GM06990 (cell line): ENCODE measurements at places on chromosomes 3 and 15.
A peak's percentile ranks its signal among the peaks of the same experiment; 100 is the strongest.

GRCh38 chr15:64361259-64361658 lies 5.3 kb upstream of the CSNK1G1 start:
- no peak for DNase-seq

DNA sequence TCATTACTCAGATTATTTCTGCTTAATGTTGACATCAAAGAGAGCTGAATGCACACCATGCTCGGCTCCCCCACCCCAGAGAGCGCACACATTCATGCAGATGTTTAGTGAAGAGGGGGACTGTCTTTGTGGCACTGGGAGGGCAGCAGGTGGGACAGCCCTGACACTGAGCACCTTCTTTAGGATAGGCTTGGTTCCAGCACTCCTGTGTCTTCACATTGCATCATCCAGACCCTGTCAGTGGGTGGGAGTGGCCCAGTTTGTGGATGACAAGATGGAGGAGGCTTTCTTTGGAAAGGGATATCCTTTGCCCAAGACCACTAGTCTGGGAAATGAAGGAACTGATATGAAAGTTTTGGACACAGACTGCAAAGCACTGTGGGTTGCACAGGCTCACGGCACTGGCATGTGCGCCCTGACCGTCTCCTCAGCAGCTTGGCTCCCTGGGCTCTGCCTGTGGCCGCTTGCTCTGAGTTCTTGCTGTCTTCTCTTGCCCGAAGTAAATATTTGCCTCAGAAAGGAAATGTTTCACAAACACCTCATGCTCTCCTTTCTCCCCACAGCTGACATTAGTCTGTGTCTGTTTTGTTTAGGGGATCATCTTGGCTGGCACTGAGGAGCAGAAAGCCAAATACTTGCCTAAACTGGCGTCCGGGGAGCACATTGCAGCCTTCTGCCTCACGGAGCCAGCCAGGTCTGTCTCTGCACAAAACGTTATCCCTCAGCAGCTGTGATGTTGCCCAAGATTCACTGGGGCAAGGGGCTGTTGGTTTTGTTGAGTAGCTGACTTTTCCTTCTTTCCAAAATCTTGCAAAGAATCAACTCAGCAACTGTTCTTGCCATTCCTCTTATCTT lies 16.6 kb downstream of the ACAD9 start:
- no peak for DNase-seq

- DNase-seq = no peak
These were observed 63.5 kb upstream of the ETV5 start for GRCh38 chr3:186172353-186172752.

DNA sequence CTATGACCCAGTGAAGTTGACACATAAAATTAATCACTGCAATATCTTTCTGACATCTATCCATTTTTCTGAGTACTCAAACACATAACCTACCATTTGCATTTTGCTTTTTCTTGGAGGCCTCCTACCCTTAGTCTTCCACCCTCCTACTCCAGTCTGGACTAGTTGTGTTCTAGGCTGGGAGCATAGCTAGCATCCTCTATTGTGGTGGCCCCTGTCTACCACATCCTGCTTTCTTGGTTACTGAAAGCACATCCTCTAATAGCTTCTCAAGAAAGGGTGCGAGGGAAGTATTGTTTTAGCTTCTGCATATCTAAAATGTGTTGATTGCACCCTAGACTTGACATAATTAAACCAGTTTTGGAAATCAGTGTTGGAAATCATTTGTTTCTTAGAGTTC lies 176.5 kb downstream of the THSD4 start:
- DNase-seq = no peak

GRCh38 chr15:73800662-73801345 lies 47.7 kb upstream of the INSYN1 start:
- no peak for DNase-seq

GRCh38 chr3:36677331-36678007 lies 86.9 kb downstream of the DCLK3 start:
- peak; percentile 55 for DNase-seq

DNA sequence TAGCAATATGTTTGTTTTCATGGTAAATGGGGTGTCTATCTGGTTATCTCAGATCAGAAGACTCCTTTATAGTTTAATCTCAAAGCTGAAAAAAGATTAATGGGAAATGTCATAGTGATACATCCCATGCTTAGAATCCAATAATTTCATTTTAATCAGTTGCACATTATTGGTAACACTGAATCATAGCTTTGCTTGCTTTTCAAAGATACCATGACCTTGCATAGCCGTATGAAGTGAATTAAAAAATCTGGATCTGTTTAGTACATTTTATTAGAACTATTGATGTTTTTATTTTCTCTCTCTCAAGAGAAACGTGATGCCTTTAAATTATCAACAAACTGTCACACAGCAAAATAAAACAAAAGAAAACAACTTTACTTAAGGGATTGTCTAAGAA lies 506.7 kb upstream of the SGO1 start:
- no peak for DNase-seq

GRCh38 chr3:171744158-171744741 lies 66.0 kb downstream of the PLD1 start:
- no peak for DNase-seq

GRCh38 chr15:71202712-71203111 lies 87.4 kb downstream of the THSD4 start:
- DNase-seq = no peak

- no peak for DNase-seq
These were observed 2.0 kb downstream of the TRIM59 start for GRCh38 chr3:160447544-160447943.

DNA sequence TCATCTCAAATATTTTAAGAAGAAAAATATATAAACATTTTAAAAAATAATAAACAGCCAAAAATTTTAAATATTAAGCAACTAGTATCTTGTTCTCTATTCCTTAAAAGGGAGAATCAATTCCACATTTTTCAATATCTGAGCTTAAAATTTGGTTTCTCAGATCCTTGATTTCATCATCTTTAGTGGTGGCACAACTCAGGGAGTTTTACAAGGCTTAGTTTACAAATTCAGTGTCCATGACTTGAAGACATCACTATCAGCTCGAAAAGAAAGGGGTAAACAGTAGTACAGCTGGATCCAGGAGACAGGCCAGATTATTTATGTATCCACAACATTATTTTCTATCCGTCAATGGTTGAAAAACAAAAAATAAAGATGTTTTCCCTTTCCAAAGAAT lies 11.6 kb downstream of the IGF2BP2 start:
- no peak for DNase-seq

DNA sequence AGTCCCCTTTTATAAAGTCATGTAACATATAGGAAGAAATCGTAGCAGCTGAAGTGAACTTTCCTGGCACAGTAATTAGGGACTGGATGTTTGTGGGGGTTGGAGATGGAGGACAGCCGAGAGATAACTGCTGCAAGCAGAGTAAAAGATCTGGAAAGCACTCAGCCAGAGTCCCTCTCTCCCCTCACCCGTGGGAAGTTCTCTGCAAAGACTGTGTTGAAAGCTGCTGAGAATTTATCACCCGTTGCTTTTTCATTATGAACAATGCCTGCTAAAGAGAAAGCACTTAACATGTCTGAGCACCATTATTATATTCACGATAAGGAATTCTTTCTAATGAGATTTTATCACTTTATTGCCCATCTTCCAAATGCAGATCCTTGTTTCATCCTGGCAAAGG lies 248.8 kb downstream of the SHOX2 start:
- DNase-seq = no peak

DNA sequence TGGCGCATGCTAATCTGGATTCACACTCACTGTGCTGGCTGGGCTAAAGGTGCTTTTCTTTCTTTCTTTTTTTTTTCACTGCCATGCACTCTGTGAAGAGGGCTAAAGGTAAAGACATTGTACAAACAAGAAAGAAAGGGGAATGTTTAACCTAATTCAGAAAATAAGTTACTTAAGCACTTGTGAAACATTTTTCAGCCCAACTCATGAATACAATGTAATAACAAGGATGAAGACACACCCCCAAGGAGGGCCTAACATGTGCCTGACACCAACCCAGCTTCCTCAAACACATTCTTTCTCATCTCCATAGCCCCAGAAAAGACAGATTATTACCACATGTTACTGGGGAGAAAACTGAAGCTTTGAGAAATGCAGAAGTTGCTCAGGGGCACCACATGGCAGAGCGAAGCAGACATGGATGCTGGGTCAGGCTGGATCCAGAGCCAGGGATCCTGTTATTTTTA lies 5.7 kb downstream of the STIMATE start:
- DNase-seq = peak; percentile 15

GRCh38 chr3:57917601-57918000 lies 90.6 kb upstream of the FLNB start:
- no peak for DNase-seq

GRCh38 chr3:12234192-12234591 lies 54.7 kb upstream of the PPARG start:
- DNase-seq = no peak

DNA sequence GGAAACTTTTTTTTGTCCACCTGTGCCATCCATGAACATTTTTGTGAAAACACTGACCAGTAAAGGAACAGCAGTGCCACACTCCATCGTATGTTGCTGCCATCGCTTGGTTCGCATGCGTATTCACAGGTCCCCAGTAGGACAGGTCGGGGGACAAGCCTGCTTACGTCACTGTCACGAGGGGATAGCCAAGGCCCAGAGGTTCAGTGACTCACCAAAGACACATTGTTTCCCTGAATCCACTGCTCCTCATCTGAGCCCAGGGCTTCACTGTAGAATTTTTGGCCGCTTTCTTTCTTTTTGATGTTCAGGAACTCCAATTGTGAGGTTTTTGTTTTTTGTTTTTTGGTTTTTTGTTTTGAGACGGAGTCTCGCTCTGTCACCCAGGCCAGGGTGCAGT lies 5.9 kb downstream of the ADPRH start:
- no peak for DNase-seq

DNA sequence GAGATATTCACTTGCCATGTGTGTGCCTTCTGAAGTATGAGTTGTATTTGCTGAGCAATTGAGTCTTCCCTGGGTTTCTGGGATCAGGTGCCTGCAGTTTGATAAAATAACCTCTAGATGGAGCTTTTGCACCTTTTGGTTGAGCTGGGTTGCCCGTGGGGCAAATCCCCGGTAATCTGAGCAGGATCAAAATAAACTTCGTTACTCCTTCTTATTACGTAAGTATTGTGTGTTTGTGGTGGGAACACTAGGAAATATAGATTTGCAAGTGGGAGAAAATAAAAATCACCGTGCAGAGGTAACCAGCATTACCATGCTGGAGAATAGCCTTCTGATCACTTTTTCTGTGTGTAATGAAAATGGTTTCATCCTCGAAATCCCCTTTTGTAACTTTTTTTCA lies 277.4 kb upstream of the NR2E3 start:
- DNase-seq = no peak

DNA sequence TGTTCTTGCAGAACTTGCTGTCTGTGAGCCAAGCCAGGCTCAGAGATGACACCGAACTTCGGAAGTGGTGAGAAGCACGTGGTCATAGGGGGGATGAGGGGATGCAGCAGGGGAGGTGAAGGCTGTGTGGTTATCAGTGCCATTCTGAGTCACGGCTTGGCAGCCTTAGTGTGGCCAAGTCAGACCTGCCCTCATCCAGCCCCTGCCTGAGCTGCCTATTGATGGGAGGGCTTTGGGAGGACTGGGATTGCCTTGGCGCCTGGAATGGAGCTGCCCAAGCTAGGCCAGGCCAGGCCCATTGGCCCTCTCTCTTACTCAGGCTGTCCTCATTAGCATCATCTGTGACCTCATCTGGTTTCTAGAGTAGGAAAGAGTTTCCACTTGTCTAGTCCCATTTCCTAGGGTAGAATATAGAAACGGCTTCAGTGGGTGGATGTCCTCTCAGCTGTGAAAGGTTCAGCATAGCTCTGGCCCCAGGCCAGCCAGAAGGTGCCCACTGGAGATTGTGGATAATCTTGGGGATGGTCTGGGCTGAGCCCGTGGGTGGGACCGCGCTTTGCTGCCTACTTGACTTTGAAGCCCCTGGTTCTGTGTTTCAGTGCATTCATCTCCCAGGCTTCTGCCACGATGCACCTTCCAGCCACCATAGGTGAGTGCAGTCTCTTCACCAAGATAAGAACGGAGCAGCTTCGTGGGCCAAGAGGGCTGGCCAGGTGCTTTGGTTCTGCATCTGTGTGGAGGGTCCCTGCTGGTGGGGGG lies 7.2 kb downstream of the FAH start:
- peak; percentile 34 for DNase-seq

- DNase-seq = no peak
These were observed 62.2 kb downstream of the TCAIM start for GRCh38 chr3:44400771-44401170.

DNA sequence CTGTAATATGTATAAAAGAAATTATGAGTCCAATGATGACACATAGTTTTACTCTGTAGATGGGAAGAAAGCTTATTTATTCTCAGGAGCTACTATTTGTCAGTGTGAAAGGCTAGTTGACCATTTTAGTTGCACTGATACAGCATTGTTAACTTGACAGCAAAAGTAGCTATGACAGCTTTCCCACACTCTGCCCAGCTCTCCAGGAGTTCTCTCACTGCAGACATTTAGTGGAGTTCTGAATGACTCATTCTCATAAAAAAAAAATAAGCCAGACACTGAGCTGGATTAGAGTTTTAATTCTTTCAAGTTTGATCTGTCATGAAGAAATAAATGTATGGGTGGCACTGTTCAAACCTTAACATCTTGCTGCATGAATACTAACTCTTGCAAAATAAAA lies 77.2 kb upstream of the CFAP20DC start:
- DNase-seq = no peak

DNA sequence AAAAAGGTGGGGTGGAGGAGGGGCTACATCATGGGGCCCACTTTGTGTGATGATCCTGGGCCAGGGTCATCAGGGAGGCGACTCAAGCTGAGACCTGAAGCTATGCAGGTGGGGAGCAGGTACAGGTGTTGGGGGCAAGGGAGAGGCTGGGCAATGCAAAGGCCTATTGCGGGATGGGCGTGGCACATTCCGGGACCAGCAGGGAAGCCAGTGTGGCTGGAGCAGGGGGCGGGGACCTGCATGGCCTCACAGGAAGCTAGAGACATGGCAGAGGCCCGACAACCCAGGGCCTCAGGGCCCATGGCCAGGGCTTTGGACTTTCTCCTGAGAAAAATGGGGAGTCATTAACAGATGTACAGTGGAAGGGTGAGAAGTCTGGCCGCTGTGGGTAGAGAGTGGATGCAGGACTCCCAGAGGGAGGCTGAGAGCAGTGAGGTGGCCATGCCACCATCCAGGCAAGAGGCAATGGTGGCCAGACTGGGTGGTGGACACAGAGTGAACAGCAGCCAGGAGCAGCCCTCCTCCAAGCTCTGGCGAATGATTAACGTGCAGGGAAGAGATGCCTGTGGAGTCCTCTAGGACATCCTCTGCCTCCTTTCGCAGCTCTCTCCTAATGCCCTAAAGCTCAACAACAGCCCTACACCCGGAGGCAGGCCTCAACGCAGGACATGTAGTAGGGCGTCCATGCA lies 122.6 kb upstream of the ATP2B2 start:
- DNase-seq = no peak

DNA sequence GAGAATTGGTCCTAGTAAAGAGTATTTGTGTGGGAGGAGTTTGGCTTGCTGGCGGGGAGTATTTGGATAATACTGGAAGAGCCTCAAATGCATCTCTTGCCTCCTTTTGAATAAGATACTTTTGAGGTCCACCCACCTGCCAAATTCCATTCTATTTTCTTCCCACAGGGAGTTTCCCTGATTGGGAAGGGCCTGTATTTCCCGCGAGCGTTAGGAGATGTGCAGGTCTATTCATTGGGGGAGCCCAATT lies 406 bp upstream of the RASA2 start:
- DNase-seq = no peak

- no peak for DNase-seq
These were observed 123.0 kb downstream of the VGLL3 start for GRCh38 chr3:86867982-86868381.

- DNase-seq = no peak
These were observed 299.8 kb upstream of the DNAJC19 start for GRCh38 chr3:181289306-181289705.
